ENCODE measurements at places on chromosomes 1 and 21. TPM values are rescaled to one million over a fixed set of nuclear protein-coding genes. Genes with fewer than 3 reads are reported as not detected.

DNA sequence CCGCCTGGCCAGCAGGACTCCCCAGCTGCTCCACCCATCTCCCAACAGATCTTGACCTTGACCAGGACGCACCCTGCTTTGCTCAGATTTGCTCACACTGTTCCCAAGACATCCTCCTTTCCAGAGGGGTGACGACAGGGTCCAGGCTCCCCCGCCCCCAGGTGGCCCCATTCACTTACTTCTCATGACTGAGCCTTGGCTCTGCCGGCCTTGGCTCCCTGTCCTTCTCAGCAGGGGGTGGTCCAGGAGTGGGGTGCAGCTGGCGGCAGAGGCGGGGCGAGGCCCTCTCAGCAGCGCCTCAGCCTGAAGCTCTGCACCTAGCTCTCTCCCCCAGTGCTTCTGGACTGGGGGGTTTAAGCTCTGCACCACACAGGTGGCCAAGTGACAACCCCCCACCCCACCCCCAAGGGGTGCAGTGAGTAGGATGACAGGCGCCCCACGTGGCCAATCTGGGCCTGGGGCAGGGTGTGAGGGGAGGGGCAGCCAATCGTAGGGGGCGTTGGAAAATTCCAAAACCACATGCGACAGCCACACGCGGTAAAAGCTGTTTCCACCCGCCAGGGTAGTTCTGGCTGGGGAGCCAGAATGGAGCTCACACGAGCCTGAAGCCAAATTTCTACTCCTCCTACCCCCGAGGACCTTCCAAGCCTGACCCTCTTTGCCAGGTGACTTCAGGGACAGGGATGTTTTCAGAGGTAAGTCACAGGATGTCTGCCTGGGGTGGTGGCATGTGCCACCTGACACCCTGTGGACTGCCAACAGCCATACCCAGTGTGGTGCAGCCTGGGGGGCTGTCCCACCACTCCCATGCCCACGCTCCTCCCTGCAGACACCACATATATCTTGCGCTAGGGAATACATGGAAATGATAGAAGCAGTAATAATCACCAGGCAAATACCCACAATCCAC is 5.6 kb downstream of the RORC start:
- H3K4me1 ChIP-seq, result peaks cover 31% of the 10 kb centered on the region
- no peaks in the 10 kb centered on the region for H3K36me3 ChIP-seq
- H3K27me3 ChIP-seq, result no peaks in the 10 kb centered on the region
- H3K4me3 ChIP-seq, result no peak overlapping the region
- H3K27ac ChIP-seq, result peak overlapping the region; percentile 48
- DNase-seq, result no peak

DNA sequence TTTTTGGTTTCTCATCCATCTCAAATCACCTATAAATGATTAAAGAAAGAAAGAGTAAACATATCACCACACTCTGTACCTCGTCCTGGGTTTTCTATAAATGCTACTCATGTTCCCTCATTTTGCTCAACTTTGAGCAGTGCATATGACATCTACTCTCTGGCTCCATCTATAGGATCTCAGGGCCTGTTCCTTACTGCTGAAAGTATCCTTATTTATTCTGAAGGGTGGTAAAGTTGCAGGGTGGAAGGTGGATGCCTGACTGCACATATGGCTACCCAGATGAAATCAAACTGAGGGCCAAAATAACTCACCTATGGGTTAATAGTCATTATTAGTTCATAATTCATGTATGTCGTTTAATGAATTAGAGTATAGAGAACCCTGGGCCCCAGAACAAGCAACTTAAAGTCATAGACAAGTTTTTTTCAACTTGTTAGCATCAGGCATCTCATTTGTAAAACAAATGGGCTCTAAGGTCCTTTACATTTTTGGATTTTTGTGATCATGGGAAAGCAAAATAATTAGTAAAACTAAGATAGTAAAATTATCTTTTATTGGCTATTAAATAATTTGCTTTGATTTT is 46.5 kb downstream of the NCF2 start:
- no peak overlapping the region for H3K27ac ChIP-seq
- no peaks in the 10 kb centered on the region for H3K27me3 ChIP-seq
- DNase-seq, result peak; percentile 13
- H3K36me3 ChIP-seq, result peaks cover 82% of the 10 kb centered on the region
- H3K4me3 ChIP-seq, result no peak overlapping the region

- DNase-seq, result no peak
- no peaks in the 10 kb centered on the region for H3K27me3 ChIP-seq
- no peak overlapping the region for H3K27ac ChIP-seq
- no peak overlapping the region for H3K4me3 ChIP-seq
- no peaks in the 10 kb centered on the region for H3K4me1 ChIP-seq
Measured at GRCh38 chr21:43005635-43006034, 31.3 kb downstream of the PKNOX1 start.

- DNase-seq, result no peak
- H3K27ac ChIP-seq, result no peak overlapping the region
- H3K4me3 ChIP-seq, result no peak overlapping the region
- H3K27me3 ChIP-seq, result peaks cover 30% of the 10 kb centered on the region
Measured at GRCh38 chr1:207025146-207025880, 7.2 kb downstream of the C1orf116 start.

DNA sequence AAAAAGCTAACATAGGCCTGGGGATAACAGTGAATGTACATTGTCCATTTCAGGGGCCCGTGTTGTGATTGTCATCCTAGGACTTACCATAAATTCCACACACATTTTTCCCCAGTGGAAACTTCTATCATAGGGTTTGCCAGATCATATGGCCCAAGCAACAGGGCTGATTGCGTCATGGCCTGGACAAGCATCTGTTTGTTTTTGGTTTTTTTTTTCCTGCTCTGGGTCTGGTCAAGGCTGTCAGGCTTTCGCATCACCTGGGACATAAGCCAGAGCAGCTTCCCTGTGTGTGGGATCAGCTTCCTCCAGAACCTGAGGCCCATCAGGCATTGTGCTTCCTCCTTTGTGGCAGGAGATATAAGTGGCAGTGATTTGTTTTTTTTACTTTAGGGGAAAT is 598.5 kb upstream of the USP24 start:
- no peak overlapping the region for H3K4me3 ChIP-seq
- no peaks in the 10 kb centered on the region for H3K27me3 ChIP-seq
- no peak for DNase-seq
- H3K36me3 ChIP-seq, result no peaks in the 10 kb centered on the region
- no peak overlapping the region for H3K27ac ChIP-seq
- H3K4me1 ChIP-seq, result no peaks in the 10 kb centered on the region

DNA sequence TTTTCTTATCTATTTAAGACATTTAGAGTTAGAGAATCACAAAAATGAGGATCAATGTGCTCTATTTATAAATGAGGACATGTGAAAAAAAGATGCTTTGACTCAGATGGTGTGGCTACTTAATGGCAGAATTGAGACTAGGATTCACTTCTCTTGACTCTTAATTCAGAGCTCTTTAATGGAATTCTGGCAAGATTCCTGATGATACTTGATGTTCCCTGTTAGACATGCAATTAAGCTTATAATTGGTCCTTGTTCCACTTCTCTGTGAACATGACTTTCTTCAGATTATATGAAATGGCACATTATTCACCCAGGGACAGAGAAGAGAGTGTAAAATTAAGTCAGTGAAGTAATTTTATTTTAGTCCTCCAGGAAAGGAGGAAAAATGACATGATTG is 165.3 kb downstream of the LRRC7 start:
- no peaks in the 10 kb centered on the region for H3K27me3 ChIP-seq
- H3K4me3 ChIP-seq, result no peak overlapping the region
- H3K36me3 ChIP-seq, result no peaks in the 10 kb centered on the region
- no peak for DNase-seq

GRCh38 chr1:8974551-8974950 is 28.9 kb downstream of the CA6 start:
- no peaks in the 10 kb centered on the region for H3K27me3 ChIP-seq
- no peak for DNase-seq
- no peak overlapping the region for H3K4me3 ChIP-seq

GRCh38 chr1:18949686-18950400 is 6.6 kb downstream of the IFFO2 start:
- H3K4me3 ChIP-seq, result peak overlapping the region; percentile 55
- peak overlapping the region; percentile 100 for H3K27ac ChIP-seq
- no peak for DNase-seq
- peaks cover 100% of the 10 kb centered on the region for H3K4me1 ChIP-seq
- H3K27me3 ChIP-seq, result no peaks in the 10 kb centered on the region
- no peaks in the 10 kb centered on the region for H3K36me3 ChIP-seq

DNA sequence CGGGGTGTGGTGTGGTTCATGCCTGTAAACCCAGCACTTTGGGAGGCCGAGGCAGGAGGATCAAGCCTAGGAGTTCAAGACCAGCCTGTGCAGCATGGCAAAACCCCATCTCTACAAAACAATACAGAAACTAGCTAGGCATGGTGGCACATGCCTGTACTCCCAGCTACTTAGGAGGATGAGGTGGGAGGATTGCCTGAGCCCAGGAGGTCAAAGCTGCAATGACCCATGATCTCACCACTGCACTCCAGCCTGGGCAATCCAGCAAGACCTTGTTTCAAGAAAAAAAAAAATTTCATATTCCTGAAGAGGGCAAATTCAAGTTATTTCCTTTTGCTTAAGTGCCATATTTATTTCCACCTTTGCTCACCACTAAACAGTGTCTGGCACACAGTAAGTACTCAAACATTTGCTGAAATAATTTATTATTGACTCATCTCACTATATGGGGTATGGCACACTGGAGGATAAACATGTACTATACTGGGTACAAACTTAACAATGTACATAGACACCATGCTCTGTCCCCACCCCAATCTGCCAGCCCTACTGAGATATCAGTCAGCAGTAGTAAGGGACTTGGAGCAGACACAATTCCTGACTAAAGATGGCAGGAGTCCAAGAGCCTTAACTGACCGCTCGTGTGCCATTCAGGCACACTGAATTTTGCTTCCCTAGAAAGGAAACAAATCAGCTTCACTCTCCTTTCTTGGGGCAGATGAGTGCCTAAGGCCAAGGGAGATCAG is 15.5 kb downstream of the MEAF6 start:
- no peak overlapping the region for H3K27ac ChIP-seq
- no peaks in the 10 kb centered on the region for H3K4me1 ChIP-seq
- peaks cover 56% of the 10 kb centered on the region for H3K36me3 ChIP-seq
- H3K4me3 ChIP-seq, result no peak overlapping the region

RHD gene
- total RNA-seq, result not detected

SLC1A7 gene
- 0.14 TPM for total RNA-seq

KRTAP21-2 gene
- total RNA-seq, result not detected

KLF17 gene
- total RNA-seq, result not detected

XKR8 gene
- 18.1 TPM for total RNA-seq

RNF186 gene
- total RNA-seq, result not detected
